ENCODE measurements at places on chromosomes 6 and 20. TPM values are rescaled to one million over a fixed set of nuclear protein-coding genes. Genes with fewer than 3 reads are reported as not detected.
A peak's percentile ranks its signal among the peaks of the same experiment; 100 is the strongest.

- DNase-seq = peak; percentile 72
Observed at GRCh38 chr20:58883241-58883691, 30.8 kb downstream of the GNAS start.

DNA sequence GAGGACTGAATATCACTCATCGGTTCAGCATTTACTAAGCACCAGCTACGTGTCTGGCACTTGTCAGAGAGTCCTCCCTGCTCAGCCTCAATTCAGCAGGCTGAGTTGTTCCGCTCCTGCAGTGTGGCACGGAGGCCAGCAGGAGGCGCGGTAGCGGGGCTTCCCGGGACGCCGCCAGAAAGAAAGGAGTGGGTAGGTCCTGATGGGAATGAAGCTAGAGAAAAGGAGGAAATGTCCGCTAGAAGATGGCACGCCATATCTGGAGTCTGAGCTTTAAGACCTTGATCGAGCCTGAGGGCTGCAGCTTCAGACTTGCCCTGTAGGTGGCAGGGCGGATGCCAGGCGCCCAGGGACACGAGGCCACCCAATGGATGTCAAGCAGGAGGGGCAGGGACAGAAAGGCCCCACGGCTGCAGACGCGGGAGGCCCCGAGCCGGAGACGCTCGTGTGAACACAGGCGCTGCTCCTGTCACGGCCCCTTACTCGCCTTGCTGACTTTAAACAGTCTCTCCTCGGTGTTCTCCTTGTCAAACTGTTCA, 18.7 kb downstream of the SERPINB6 start:
- peak; percentile 90 for DNase-seq

C6orf136 gene
- 7.0 TPM for total RNA-seq

SLC22A16 gene
- not detected for total RNA-seq

NR2E1 gene
- total RNA-seq = not detected
